ENCODE measurements at places on chromosomes 3 and 15.

DNA sequence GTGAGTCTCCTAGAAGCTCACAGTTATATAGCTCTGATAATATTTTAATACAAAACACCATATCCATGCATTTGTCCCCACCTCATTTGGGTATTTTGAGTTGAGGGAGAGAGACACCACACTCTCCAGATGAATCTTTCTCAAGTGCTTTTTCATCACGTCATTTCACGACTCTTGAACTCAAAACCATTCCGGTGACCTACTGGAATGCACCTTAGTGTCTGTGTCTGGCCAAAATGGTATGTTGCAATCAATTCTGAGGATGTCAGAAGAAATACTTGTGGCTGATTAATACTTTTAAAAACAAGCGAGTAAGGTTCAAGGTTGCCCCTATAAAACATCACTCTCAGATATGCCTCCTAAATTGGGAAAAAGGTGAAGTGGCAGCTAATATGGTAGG is 352.6 kb upstream of the ICE2 start:
- no peak for DNase-seq

GRCh38 chr3:128006061-128007032 is 45.9 kb upstream of the SEC61A1 start:
- DNase-seq: no peak

GRCh38 chr3:5791558-5791957 is 604.1 kb downstream of the EDEM1 start:
- DNase-seq: no peak

- DNase-seq: no peak
Observed at GRCh38 chr15:33533197-33533596, 222.4 kb downstream of the RYR3 start.

- no peak for DNase-seq
Observed at GRCh38 chr15:67468416-67468815, 52.5 kb upstream of the C15orf61 start.

DNA sequence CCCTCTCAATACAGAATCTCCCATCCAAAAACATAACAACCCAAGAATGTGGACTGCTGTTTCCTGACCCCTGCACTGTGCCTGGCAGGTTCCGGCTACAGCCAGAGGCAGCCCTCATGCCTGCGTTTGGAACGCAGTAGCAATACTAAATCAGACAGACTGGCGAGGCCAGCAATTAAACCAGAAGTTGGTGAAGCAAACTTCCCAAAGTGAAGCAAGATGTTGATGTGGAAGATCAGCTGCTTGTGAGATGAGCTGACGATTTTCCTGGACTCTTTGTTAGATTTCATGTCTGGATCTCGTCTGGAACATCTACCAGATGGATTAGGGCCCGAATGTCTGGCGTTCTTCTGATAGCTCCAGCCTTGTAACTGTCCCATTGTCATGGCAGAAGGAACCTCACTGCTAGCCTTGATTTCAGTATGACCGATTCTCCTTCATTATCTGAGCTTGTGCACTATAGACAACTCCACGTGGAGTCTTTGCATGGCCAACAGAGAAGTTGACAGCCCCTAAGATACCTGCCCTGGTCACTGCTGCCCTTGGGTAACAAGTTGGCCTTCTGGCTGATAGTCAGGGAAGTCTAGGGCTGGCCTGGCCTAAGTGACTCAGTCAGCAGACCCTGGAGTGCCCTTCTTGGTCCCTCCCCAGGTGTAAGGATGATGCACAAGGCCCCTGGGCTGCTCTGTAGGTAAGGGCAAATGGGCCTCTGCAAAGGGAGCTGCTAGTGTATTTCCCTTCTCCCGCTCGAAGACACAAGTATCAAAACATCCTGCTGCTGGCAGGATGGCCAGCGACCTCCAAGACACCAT is 126.5 kb downstream of the ADAMTS17 start:
- DNase-seq: no peak

DNA sequence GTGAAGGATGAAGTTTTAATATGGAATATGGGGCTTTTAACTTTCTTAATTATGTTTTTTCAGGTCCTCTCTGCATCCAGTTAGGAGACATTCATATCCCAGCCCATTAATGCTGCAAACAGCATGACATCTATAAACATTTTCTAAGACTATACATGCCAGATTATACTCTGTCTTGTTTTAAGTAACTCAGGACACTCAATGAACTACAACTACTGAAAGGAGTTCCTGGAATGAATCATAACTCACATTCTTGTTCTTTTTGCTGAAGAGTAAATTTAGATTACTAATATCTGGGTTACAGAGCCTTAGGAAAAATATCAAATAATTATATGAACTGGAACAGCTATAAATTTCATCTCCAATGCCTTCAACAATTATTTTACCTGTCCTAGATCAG is 167.4 kb downstream of the STAG1 start:
- DNase-seq: no peak

DNA sequence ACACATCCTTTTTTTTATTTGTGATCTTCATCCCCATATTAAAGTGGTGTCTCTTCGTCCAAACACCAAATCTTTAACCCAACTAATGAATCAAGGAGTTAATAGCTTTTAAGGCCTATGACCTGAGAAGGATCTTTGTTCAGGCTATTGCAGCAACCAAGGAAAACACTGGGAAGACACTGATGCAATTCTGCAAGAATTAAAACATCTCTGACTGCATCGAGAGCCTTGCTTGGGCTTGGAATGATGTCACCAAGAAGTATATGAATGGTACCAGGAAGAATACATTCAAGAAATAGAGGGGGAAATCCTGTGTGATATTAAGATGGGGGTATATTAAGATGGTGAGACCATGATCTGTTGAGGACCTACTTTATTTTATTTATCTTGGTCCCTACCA is 214.2 kb upstream of the ARL6 start:
- DNase-seq: no peak

DNA sequence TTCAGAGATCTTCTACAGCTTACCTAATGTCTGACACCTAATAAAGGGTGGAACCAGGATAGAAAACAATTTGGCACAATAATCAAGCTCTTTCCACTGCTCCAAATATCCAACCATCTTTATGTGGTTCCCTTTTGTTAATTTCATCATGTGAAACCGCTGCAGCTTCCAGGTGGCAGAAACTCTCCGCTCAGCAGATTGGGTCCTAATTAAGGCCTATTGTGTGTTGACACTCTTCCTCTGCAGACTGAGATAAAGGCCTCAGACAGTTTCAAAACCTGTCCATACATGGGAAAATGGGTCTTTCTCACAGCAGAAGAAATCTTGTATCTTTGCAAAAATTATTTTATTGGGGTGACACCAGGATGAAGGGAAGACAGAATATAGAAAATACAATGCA is 1002.4 kb upstream of the SEMA6D start:
- no peak for DNase-seq

- DNase-seq: no peak
Observed at GRCh38 chr3:171620825-171621434, 160.7 kb upstream of the TNIK start.

- DNase-seq: no peak
Observed at GRCh38 chr15:90465140-90465929, 64.4 kb upstream of the CRTC3 start.

GRCh38 chr3:123564056-123564455 is 20.8 kb downstream of the HACD2 start:
- no peak for DNase-seq

GRCh38 chr3:118128886-118129285 is 905.8 kb downstream of the IGSF11 start:
- no peak for DNase-seq

GRCh38 chr3:82080261-82080660 is 318.8 kb upstream of the GBE1 start:
- DNase-seq: no peak

GRCh38 chr3:175861916-175862315 is 1002.8 kb downstream of the NAALADL2 start:
- DNase-seq: no peak

GRCh38 chr15:67906382-67906781 is 66.5 kb upstream of the RNU6-1 start:
- DNase-seq: no peak

DNA sequence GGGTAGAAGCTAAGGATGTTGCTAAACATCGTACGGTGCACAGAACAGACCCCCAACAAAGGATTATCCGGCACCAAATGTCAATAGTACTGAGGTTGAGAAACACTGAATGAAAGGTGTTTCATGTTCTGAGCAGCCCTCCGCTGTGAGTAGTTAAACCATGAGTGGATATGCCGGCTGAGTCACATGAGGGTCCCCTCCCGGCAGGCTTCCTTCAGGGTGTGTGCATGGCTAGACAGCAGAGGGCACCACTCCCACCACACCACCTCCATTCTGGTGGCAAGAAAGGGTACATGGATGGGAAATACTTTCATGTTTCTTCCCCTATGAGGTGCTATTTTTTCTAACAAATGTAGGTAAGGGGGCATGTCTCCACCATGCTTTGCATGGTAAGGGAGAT is 128.3 kb upstream of the SEMA6D start:
- DNase-seq: no peak

DNA sequence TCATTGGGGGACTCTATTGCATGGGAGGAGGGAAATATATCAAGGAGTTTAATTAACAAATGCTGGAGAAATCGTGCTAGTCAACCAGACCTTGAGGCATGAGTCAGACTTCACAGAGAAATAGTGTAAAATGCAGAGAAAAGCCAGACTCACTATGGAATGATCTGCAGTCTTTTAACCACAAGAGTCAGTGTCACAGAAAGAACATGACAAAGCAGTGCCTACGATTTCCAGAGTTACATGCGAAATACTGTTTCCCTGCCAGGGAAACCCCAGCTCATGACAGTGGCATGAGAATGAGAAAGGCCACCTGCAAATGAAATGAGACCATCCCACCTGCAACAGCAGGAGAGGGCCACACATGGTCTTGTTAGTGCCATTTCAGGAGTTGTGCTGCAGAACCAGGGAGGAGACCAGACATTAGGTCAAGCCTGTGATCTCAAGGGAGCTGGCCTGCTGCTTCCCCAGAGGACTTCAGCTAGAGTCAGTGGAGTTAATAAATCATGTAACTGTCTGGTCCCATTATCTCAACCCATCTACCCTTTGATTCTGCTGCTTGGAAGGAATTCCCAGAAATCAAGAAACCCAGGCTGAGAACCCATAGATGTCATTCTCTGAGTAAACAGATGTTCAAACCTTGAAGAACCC is 79.0 kb downstream of the ERC2 start:
- DNase-seq: no peak

GRCh38 chr3:71722693-71723092 is 2.5 kb downstream of the EIF4E3 start:
- no peak for DNase-seq

DNA sequence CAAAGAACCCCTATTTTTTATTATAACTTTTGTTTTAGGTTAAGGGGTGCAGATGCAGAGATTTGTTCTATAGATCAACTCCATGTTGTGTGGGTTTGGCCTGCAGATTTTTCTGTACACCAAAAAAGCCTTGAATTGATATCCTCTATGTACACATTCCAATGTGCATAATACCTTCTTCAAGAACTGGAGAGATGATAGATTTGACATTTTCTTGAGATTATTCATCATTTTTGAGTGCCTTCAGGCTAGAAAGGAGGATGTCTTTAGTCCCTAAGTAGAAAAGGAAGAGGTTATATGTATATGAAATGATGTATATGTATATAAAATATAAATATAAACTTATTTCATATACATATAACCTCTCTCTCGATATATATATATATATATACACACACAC is 1190.0 kb upstream of the ALCAM start:
- DNase-seq: no peak

GRCh38 chr15:68401496-68402431 is 30.2 kb downstream of the ITGA11 start:
- DNase-seq: no peak

DNA sequence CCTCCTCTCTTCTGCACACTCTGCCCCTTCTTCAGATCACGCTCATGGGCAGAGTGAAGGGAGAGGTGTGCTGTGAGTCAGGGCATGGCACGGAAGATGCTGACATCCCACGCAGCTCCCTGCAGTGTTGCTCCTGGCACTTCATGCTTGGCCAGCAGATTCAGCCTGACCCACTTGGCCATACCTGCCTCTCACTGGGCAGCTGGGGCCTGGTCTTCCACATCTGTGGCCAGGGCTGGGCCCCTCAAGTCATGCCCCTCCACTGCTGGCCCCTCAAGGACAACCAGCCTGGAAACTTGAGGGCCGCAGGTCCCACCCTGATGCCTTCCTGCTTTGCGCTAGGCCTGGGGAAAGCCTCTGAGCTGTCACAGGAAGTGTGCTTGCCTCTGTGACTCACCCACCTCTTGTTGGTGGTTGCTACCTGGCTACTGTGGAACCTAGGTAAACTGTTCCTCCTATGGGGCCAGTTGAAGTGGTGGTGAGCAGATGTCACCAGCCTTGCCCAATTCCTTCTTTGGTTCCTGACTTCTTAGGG is 48.7 kb downstream of the BSN start:
- no peak for DNase-seq

- no peak for DNase-seq
Observed at GRCh38 chr3:115670911-115671310, 47.6 kb downstream of the GAP43 start.

GRCh38 chr3:157027861-157028745 is 131.8 kb downstream of the CCNL1 start:
- DNase-seq: no peak

DNA sequence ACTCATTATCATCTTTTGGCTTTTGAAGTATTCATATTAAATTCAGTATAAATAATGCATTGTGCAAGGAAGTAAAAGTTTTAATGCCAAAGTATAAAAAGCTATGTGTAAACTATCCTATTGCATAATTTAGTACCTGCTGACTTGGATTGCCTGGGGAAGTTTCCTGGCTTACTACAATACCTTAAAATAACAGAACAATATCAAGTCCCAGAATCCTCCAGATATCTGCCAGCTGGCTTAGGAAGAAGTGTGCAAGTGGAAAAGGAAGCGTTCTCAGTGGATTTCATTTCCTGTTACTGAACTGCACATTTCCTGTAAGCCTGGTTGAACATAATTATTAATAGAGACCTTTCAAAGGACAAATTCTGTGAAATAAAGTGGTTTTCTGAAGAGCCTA is 236.7 kb downstream of the ADAMTSL3 start:
- no peak for DNase-seq

- DNase-seq: no peak
Observed at GRCh38 chr3:159898147-159898546, 90.5 kb upstream of the IL12A start.

DNA sequence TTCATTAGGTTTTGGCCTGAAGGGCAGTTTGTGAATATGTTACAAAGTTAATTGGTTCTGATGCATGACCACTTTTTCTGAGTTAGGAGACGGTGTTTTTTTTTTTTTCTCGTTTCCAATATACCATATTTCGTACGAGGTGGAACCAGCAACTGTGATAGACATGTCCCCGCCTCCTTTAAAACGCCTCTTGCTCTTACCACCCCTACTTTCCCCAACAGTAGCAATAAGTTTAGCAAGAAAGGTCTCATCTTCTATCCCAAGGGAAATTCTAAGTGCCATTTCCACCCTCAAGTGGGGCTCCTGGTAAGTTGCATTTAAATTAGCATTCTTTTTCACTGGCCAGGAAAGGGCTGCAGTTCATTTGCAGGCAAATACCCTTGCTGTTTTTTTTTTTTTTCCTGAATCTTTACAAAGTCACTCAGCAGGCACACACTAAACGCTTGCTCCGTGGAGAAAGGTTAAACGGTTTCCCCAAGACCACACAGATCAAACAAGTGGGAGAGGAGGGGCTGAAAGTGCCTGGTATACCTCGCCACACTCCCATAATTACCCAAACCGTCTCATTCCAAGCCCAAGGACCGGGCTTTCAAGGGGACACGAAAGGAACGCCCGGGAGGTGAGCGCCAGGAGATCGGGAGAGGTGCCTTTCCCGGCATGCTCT is 39.5 kb upstream of the MGA start:
- no peak for DNase-seq
